ENCODE measurements at places on chromosomes 1 and 21. TPM values are rescaled to one million over a fixed set of nuclear protein-coding genes. Genes with fewer than 3 reads are reported as not detected.

Gene CLCA1
- total RNA-seq: not detected

Gene ANGPTL1
- not detected for total RNA-seq

Gene VHLL
- not detected for total RNA-seq

Gene LCE1E
- total RNA-seq: not detected

Gene SEMA6C
- 4.2 TPM for total RNA-seq

Gene TRIM17
- 3.4 TPM for total RNA-seq

Gene PIK3C2B
- total RNA-seq: 37.1 TPM

Gene KRTAP12-1
- total RNA-seq: not detected

Gene EFNA3
- total RNA-seq: 3.6 TPM

Gene GSTM1
- total RNA-seq: not detected

Gene KCNJ15
- not detected for total RNA-seq

Gene FNDC5
- total RNA-seq: not detected

Gene PAPPA2
- total RNA-seq: not detected

Gene PTGER3
- total RNA-seq: 1.3 TPM

Gene LRRC47
- 40.6 TPM for total RNA-seq
